ENCODE measurements at places on chromosomes 16 and 17. TPM values are rescaled to one million over a fixed set of nuclear protein-coding genes. Genes with fewer than 3 reads are reported as not detected.

GRCh38 chr17:9843152-9844010 lies 17.7 kb downstream of the GLP2R start:
- H3K36me3 ChIP-seq: no peaks in the 10 kb centered on the region
- H3K27ac ChIP-seq: no peak overlapping the region
- H3K4me3 ChIP-seq: no peak overlapping the region
- DNase-seq: no peak

Gene MT1X
- total RNA-seq: 38.1 TPM

GRCh38 chr16:82456683-82457082 lies 170.1 kb upstream of the CDH13 start:
- no peaks in the 10 kb centered on the region for H3K4me1 ChIP-seq
- no peak overlapping the region for H3K4me3 ChIP-seq
- peak; percentile 46 for DNase-seq

DNA sequence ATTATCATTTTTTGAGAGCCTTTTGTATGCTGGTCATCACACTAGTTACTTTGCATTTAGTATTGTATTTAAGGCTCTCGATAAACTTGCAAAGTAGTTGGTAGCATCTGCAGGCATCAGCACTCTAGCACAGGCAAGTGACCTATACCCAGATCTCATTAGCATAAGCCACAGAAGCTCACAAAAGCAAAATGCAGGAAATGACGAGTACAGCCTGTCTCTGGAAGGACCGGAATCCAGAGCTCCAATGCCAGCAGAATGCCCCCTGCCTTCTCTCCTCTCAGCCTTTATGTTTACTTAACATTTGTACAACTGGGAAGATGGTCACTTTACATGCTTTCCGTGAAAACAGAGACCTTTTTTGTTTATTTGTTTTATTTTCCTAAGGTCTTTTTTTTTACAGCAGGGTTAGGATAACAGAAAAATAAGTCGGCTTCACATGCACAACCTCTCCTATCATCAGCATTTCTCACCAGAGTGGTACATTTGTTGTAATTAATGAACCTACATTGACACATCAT lies 45.4 kb upstream of the MYOCD start:
- H3K36me3 ChIP-seq: no peaks in the 10 kb centered on the region
- H3K4me3 ChIP-seq: no peak overlapping the region
- H3K27ac ChIP-seq: no peak overlapping the region
- no peaks in the 10 kb centered on the region for H3K27me3 ChIP-seq

Gene PIEZO1
- total RNA-seq: 234 TPM

- no peak overlapping the region for H3K27ac ChIP-seq
- no peak for DNase-seq
- no peaks in the 10 kb centered on the region for H3K4me1 ChIP-seq
Measured at GRCh38 chr16:51651061-51651466, 500.0 kb upstream of the SALL1 start.

DNA sequence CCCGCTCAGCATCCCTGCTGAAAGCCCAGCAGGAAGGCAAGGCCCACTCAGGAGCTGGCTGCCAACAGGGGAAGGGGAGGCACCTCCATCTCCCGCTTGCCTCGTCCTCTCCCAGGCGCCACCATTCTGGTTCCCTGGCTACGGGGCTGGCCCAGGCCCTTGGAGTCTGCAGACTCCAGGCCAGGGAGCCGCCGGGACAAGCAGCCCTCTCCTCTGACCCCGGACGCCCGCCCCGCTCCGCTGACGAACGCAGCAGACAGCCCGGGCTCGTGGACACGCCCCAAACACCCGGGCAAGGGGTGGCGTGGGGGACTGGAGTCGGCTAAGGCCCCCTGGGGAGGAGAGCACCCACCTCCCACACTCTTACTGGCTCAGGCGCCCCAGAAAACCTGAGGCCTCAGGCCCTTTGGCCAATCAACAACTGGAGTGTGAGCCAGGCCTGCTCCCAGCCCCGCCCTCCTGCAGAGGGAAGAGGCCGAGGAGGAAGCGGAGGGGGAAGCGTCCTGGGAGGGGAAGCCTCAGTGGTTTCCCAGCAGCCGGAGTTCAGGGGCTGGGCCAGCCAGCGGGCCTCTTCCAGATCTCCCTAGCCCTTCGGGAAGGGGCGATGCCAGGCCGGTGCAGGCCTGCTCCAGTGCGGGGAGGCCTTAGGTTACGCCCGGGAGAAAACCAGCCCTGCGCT lies 4.2 kb downstream of the MNT start:
- no peaks in the 10 kb centered on the region for H3K27me3 ChIP-seq
- H3K27ac ChIP-seq: peak overlapping the region; percentile 70
- H3K4me3 ChIP-seq: peak overlapping the region; percentile 32
- peak; percentile 71 for DNase-seq

DNA sequence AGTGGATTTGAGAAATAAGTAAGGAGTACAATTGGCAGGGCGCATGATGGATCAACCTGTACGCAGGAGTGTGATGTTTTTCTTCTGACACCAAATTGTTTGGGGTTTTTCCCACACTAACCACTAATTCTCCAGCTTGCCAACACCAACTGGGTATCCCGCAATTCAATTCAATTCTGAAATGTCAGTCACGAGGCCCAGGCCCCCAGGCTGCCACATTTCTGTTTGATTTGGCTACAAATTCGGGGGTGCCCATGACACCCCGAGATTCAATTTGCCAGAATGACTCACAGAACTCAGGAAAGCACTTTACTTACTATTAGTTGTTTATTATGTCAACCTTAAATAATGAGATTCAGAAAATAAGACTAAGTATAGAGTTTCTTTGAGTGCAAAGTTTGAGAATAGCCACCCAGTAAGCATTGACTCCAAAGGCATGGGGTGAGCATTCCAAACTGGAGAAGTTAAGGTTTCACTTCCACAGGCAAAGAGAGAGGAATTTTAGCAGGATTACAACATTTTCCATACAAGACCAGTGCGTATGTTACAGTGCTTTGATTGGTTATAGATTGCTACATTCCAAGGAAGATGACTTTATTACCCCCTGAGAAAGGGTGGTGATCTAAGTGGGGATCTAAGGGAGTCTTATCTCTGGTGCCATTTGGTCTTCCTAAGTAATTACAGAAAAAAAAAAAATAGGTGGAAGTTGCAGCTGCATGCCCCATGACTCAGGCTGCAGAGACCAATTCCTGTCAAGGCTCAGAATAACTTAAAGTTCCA lies 11.5 kb downstream of the SLC46A1 start:
- H3K27me3 ChIP-seq: no peaks in the 10 kb centered on the region
- no peak for DNase-seq
- H3K4me3 ChIP-seq: no peak overlapping the region
- no peaks in the 10 kb centered on the region for H3K4me1 ChIP-seq
- no peak overlapping the region for H3K27ac ChIP-seq

GRCh38 chr16:67111951-67112444 lies 2.3 kb downstream of the PHAF1 start:
- DNase-seq: no peak
- no peaks in the 10 kb centered on the region for H3K27me3 ChIP-seq
- no peak overlapping the region for H3K4me3 ChIP-seq
- no peak overlapping the region for H3K27ac ChIP-seq

DNA sequence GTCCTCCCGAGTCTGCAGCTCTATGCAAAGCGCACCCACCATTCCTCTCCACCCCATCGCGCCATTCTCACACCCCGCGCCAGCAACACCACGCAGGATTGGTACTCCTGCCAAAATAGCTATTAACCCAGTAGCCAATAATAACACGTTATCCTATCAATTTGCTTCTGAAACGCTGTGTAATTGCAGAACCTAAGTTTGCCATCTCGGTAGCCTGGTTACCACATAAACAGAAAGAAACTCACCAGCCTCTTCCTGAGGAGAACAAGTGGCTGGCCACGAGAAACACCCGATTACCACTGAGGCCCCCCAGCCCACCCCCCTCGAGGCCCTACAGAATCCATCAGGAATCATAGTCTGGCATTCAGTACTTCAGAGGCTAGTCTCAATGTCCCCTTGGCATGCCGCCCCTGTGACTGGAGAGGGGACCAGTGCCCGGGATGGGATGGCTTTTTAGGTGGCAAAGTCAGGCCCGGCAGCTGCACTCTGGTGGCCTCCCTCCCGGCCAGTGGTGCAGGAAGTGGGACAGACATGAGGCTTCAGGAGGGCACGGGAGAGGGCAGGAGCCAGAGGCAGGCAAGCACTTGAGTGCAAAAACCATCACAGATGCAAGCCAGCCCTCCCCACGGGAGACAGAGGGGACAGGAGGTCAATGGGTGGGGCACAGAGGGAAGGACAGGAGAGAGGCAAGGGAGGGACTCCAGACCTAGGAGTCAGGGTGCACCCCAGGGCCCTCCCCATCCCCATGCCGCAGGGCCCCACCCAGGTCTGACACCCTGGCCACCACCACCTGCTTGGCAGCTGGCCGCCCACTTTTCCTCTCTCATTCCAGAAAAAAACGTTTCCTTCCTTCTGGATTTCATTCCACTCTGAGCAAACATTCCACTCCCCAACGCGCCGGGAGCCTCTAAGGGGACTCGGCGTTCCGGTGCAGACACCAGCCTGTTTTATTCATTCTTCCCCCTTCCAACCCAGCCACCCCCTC lies 192.5 kb downstream of the ZNF423 start:
- no peaks in the 10 kb centered on the region for H3K4me1 ChIP-seq
- no peak for DNase-seq
- no peak overlapping the region for H3K27ac ChIP-seq
- no peaks in the 10 kb centered on the region for H3K27me3 ChIP-seq

Gene HOXB3
- total RNA-seq: 2.6 TPM

GRCh38 chr17:8894202-8894671 lies 26.8 kb upstream of the PIK3R6 start:
- no peak for DNase-seq
- H3K36me3 ChIP-seq: peaks cover 27% of the 10 kb centered on the region
- no peaks in the 10 kb centered on the region for H3K27me3 ChIP-seq
- H3K4me1 ChIP-seq: peaks cover 59% of the 10 kb centered on the region
- no peak overlapping the region for H3K4me3 ChIP-seq

DNA sequence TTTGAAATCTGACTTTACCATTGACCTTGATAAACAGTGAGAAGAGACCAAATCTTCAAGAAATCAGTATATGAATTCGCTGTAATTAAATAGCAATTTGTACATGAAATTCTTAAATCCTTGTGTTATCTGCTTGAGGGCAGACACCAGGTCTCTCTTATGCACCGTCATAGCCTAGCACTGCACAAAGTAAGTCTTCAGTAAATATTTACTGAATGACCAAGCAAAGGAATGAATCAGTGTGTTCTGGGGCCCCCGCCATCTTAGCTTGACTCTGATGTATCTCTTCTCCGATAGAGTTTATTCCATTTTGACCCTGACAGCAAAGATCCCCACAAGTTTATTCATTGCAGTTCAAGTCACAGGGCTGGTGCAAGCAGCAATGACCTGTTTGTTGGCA lies 328.0 kb downstream of the TMEM114 start:
- no peak overlapping the region for H3K4me3 ChIP-seq
- no peaks in the 10 kb centered on the region for H3K4me1 ChIP-seq
- H3K36me3 ChIP-seq: no peaks in the 10 kb centered on the region
- DNase-seq: no peak
- no peak overlapping the region for H3K27ac ChIP-seq
- H3K27me3 ChIP-seq: no peaks in the 10 kb centered on the region

GRCh38 chr16:57764341-57765159 lies 29.0 kb downstream of the KATNB1 start:
- no peaks in the 10 kb centered on the region for H3K4me1 ChIP-seq
- no peak overlapping the region for H3K4me3 ChIP-seq
- no peak overlapping the region for H3K27ac ChIP-seq

DNA sequence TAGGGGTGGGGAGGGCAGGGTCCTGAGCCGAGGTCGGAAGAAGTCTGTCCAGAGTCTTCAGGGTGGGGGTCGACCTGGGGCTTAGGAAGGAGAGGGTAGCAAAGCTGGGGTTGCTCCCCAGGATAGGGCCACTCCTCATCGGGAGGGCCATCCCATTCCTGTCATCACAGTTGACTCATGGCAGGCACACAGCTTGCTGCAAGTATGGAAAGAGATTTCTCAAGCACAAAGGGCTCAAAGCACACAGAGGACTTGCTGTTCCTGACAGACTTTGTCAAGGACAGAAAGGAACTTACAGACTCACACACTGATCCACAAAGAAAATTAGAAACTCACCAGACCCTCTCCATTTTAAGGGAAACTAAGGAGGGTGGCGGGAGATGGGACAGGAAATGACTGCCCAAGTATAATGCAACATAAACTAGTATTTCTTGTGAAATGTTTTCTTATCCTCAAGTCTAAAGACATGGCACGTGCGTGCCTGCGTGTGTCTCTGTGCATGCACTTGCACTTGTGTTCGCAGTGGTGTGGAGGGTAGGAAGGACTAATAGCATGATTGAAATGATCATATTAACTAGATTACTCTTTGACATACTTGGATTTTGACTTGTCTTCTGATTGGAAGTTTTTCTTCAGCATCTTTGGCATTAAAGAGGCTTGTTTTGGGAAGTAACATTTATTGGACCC lies 2.4 kb downstream of the AOC2 start:
- no peak overlapping the region for H3K27ac ChIP-seq
- no peaks in the 10 kb centered on the region for H3K27me3 ChIP-seq
- peaks cover 27% of the 10 kb centered on the region for H3K36me3 ChIP-seq
- no peak overlapping the region for H3K4me3 ChIP-seq

DNA sequence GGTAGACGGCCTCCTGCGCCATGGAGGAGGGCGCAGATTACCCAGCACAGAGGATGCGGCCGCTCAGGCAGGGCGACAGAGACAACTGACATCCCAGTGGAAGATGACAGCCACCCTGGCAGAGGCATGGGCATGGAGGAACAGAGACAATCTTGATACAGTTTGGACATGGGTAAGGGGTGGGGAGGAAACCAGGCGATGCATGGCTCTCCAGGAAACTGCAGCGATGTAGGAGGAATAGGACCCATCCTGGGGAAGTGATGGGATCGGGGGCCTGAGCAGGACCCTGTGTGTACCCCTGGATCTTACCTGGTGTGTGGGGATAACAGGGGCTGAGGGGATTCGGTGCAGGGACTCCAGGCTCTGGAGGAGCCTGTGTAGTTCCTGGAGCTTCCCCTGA lies 4.6 kb downstream of the OSBPL7 start:
- no peak overlapping the region for H3K27ac ChIP-seq
- no peaks in the 10 kb centered on the region for H3K27me3 ChIP-seq
- no peak for DNase-seq
- peaks cover 9% of the 10 kb centered on the region for H3K36me3 ChIP-seq
- peaks cover 18% of the 10 kb centered on the region for H3K4me1 ChIP-seq

DNA sequence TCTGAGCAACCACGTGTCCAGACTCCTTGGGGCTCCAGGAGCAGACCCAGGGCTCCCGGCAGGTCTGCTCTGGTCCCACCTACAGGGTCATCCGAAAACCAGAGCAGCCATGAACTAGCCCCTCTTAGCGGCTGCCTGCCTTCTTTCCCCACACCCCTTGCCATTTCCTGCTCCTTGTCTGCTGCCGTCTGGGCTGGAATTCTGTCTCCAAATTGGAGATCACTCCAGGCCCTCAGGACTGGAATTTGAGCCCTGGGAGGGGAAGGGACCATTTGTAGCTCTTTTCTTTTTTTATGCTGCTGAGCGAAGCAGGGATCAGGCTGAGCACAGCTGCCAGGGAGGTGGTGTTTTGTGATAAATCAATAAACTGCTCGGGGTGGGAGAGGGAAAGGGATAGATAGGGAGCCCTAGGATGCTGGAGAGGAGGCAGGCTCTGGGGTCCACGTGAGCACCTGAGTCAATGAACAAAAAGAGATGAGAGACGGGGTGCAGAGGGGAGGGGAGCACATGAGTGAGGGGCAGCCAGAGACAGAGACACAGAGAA lies 257.5 kb downstream of the ENGASE start:
- peaks cover 33% of the 10 kb centered on the region for H3K27me3 ChIP-seq
- no peaks in the 10 kb centered on the region for H3K4me1 ChIP-seq
- H3K36me3 ChIP-seq: no peaks in the 10 kb centered on the region
- H3K27ac ChIP-seq: no peak overlapping the region
- DNase-seq: no peak

Gene GPR139
- total RNA-seq: not detected

- H3K27me3 ChIP-seq: peaks cover 5% of the 10 kb centered on the region
- DNase-seq: no peak
- H3K36me3 ChIP-seq: no peaks in the 10 kb centered on the region
- no peak overlapping the region for H3K27ac ChIP-seq
Measured at GRCh38 chr17:43732958-43733357, 25.6 kb downstream of the SOST start.

Gene ACSM2A
- not detected for total RNA-seq

Gene PMFBP1
- 0.19 TPM for total RNA-seq

Measured in activated CD4-positive, alpha-beta memory T cell treated with anti-CD3 and anti-CD28 coated beads for 36 hours (primary cell).